ENCODE measurements at places on chromosomes 11 and 22.

DNA sequence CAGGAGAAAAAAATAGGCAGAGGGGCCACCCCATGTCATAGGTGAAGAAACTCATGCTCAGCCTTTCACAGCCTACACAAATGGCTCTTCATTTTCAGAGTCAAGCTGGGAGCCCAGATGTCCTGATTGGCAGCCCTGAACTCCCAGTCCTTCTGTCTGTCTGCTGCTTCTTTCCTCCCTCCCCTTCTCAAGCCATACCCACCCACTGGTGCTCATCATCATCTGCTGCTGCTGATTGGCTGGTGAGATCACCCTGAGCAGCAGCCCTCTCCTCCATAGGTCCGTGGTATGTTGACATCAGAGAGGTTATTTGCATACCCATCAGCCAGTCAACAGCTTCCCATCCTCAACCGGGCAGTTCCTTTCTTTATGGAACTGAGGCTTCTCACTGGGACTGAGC is 46.1 kb upstream of the PRDM11 start:
- no peak for DNase-seq

DNA sequence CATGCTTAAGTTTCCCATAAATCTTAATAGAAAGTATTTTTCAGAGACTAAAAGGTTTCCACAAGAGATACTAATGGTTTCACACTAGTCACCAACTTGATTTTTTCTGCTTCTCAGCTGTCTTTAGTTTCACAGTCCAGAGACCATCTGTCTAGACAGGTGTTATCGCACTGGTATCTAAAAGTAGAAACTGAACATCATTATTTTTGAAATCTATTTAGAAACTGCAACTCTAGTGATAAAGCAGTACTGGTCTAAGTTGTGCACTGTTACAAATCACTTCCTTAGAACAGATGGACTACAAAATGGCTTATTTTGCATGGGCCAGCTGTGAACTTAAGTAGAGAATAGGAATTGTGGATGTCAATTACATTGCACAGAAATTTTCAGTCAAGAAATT is 78.0 kb downstream of the CNTN5 start:
- DNase-seq = no peak

DNA sequence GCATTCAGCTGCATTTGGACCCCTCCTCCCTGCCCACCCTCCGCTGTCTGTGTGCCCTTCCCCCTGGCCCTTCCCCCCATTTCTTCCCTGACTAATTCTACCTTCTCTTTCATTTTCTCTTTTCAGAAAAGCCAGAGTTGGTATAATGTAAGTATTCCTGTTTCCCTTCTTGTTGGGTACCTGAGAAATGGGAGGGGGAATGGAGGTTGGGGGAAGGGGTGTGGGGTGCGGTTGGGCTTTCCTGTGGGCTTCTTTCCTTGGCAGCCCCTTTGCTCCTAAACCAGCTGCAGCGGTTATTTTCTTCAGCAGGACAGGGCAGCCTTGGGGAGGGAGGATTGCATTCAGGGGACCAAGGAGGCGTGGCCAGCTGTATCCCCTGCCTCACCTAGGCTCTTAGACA is 70.2 kb downstream of the SCN3B start:
- no peak for DNase-seq

DNA sequence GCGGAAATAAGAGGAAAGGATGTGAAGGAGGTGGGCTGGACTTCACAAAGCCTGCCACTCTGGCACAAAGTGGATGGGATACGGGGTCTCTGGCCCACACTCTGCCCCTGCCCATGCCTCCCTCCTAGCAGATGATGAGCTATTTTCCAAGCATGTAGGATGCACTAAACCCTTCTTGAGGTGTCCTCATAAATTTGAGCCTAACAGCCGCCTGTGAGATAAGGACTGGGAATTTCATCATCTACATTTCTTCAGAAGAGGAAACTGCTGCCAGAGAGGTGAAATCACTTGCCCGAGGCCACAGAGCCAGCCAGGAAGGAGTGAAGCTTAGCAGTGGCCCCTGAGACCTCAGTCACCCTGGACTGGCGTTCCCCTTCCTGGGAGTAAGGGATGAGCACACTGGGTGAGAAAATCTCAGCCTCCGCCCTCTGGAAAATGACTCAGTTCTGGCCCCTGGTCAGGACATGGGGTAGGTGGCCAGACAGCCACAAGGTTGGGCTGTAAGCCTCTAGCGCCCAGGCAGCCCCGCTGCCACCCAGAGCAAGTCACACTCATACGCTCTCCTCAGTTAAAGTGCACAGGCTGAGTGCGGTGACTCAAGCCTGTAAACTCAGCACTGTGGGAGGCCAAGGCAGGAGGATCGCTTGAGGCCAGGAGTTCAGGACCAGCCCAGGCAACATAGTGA is 27.9 kb downstream of the MB start:
- DNase-seq = peak; percentile 38

DNA sequence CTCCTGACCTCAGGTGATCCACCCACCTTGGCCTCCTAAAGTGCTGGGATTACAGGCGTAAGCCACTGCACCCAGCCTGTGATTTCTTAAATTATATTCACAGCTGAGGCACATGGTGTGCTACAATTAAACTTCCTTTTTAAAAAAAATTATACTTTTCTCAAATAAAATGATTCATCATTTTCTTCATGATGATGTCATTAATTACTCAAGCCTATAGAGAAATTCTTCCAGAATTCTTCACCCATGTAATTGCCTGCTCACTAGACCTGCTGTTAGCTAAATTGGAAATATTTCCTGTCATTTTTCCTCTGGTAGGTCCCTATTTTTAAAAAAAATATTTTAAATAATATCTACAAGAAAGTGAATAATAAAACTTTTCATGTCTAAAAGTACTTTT is 440.0 kb upstream of the ANO3 start:
- DNase-seq = no peak

DNA sequence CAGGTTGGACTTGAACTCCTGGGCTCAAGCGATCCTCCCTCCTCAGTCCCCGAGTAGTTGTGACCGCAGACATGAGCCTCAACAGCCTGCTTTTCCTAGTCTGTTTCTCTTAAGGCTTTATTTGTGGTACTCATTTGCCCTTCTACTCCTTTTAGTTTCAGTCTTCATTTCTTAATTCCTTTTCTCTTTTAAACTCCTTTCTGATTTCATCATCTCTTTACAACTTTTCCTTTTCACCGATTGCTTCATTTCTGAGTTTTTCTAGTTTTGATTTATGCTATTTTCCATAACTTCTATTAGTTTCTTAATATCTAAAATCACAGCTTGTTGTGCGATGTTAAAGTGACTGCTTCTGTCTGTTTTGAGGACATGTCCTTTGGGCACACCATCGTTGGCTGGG is 17.3 kb upstream of the MRGPRF start:
- no peak for DNase-seq

GRCh38 chr11:43830928-43831440 is 49.6 kb upstream of the ALKBH3 start:
- DNase-seq = peak; percentile 98

DNA sequence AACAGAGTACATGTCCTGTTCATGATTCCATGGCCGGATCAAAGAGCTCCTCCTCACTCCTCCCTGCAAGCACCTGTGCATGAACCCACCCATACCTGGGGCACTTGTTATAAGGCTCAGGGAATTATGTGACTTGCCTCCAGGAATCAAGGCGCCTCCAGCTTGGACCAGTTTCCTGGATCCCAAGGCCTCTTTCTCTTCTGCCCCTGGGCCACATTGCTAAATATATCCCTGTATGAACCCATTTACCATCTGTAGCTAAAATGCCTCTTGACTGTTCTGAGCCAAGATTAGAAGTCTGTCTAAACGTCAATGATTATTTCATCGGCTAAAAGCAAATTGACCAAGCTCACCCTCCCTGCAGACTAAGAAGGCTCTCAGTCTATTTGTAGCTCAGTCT is 135.6 kb downstream of the KIRREL3 start:
- DNase-seq = no peak

DNA sequence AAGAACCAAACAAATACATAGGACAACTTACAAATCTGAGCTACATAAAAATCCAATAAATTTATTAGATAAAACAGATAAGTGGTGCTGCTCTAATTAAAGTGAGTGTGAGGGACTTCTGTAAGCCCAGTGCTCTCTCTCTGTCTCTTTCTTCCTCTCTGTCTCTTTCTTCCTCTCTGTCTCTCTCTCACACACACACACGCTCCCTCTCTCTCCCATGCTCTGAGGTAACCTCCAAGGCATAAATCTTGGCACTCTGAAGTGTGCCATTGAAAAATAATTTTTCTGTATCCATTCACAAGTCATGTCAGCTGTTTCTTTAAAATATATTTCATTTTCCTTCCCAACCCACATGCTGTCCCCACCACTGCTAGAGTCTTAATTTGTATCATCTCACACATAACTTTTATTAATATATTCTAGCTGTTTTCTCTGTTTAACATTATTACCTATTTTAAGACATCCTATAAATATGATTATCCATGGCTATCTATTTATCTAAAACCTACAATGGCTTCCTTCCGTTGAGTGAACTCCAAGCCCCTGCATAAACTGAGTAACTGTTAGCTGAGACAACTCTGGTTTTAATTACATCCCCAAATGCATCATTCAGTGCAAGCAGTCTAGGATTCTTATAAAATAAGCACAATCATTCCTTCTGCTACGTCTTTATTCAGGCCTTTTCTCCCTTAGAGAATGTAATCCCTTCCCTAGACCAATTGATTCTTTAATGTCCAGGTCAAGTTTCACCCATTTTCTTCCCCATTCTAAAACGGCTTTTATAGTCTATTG is 57.4 kb upstream of the SLC5A12 start:
- DNase-seq = peak; percentile 57

DNA sequence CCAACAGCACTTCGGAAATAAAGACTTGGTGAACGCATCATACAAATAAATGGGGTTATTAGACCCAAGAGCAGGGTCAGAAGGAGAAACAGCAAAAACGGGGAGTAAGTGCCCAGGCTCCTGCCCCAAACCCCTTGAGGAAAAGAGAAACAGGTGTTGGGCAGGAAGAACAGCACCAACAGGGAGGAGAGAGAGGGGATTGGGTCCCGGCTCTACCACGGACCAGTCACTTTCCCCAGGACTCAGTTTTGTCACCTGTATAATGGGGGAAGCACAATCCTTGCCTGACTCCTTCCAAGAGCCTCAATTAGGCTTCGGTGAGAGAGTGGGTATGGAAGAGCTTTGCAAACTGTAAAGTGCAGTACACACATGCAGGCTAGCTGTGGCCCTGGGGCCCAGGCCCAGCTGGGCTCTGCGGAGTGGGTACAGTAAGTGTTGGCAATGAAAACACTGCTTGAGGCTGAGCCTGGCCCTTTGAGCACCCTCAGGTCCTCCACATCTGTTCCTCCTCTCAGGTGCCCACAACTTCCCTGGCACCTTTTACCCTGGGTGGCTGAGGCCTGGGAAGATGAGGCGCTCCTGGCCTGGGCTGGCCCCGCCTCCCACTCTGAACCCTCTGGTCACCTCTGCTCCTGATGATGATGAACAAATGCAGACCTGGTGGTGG is 8.9 kb downstream of the SLC29A2 start:
- no peak for DNase-seq

All from fibroblast of skin of left quadriceps (primary cell).